ENCODE measurements at places on chromosomes 16 and 17.

DNA sequence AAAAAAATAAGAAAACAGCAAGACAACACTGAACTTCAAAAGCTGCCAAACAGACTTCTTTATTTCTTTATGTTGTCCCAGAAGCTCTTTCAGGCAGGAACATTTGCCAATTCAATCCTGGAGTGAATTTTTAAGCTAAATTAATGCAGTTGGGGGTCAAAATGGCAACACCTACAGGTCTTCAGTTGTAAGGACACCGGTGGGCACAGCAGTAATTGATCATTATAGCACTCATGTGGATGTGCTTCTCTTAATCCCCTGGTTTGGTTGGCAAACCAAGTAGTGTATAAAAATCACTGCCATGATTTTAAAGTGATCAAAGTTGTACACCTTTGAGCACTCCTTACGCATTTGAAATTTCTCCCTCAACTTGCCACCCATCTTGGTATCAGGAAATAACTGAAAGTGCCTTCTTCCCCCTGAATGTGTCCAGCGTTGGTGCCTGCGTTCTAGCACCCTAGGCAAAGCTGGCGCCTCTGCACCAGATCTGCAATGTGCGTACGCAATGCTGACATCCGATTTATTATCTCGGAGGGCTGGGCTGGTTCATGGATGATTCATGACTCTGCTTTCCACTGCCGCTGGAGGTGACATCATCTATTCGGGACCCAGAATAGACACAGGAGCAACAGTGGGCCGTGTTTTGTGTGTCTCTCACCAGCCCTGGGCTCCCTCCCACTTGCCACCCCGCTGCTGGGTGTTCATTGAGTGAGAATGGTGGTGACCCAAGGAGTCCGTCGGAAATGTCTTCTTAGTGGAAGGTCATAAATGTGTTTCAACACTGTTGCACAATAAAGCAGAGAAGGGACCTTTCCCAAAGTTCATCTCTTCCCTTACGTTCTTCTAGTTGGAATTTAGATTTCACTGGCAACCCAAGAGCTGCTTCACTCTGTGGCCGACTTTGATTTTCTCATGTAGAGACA lies 203.4 kb downstream of the CCDC182 start:
- DNase-seq: no peak

GRCh38 chr16:13231365-13231764 lies 330.0 kb downstream of the SHISA9 start:
- no peak for DNase-seq

- no peak for DNase-seq
Measured at GRCh38 chr17:72710202-72710601, 382.3 kb downstream of the SLC39A11 start.

GRCh38 chr16:57305159-57305811 lies 20.8 kb upstream of the PLLP start:
- DNase-seq: no peak

- no peak for DNase-seq
Measured at GRCh38 chr17:50048146-50048720, 7.7 kb upstream of the ITGA3 start.

- no peak for DNase-seq
Measured at GRCh38 chr16:86213437-86214205, 296.7 kb upstream of the FOXF1 start.

DNA sequence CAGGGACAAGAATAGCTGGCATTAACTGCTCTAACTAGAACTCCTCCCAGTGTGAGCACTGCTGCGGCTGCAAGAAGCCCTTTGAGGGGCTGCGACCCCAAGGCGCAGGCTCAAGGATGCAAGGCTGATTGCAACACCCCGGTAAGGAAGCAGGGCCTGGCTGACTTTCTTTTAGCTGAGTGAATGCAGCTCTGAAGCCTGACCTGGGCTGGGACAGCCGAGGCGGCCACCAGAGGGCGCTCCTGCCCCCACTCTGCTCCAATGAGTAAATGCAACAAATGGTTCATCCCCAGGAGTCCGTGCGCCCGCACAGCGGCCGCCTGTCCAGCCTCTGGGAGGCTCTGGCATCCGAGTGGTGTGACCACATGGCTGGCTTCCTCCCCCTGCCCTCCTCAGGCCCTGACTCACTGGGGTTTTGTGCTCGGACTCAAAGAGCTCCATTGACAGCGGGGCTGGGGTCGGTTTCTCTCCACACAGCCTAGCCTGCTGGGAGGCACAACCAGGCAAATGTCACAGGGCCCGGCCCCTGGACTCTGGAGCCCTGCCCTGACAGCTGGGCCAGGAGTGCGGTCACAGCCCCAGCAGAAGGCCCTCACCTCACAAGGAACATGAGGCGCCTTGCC lies at the start of gene SMIM5:
TSS of gene SMIM5 (plus strand) at position 572 of the 623 bp plus-strand sequence. CDS start 6,768 bp downstream, outside the sequence.
- peak; percentile 55 for DNase-seq

DNA sequence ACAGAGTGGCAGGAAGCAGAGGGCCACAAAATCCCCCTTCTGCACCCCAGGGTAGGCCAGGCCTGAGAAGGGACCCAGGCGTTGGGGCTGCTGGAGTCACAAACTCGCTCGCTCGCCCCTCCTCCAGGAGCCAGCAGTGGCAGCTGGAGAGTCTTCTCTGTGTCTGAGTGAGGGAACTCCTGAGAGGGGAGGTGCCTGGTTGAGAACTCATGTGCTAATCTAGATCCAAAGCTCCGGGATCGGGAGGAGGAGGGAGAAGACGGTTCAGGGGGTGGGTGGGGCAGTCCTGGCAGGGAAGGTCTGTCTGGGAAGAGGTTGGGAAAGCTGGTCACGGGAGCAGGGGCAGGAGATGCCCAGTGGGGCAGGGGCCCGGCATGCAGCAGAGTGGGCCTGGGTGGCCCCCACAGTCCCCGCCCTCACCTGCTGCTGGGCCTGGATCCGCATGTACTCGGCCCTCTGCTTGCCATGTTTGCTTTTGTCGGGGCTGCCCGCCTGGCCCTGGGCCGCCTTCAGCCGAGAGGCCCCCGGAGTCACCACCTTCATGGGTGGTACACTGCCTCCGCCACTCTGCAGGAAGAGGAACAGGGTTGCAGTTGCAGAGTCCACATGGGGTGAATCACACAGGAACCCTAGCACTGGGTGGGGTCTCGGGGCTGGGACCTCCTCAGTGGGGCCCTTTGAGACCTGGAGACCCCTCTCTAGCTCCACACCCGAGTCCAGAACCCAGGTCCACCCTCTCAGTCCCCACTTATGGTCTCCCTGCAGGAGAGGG lies 62.2 kb downstream of the SRCIN1 start:
- no peak for DNase-seq

- DNase-seq: no peak
Measured at GRCh38 chr16:67271446-67271845, 7.9 kb upstream of the PLEKHG4 start.

GRCh38 chr16:66596986-66597848 lies 7.3 kb upstream of the CMTM3 start:
- DNase-seq: no peak

DNA sequence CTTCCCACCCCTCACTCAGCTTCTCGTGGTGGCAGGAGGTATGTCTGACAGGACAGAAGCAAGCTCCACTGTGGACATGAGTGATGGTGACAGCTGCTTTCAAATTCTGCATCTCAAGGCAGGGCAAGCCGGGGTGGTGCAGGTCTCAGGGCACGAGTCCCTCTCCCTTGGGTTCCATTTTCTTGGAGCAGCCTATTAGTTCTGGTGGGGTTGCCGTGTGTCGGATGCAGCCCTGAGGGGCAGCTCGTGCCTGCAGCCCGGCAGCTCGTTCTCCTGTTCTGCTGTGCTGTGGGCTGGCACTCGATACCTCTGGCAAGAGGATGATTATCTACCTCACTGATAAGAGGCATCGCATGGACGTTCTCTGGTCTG lies 16.5 kb upstream of the CLEC18C start:
- DNase-seq: no peak

DNA sequence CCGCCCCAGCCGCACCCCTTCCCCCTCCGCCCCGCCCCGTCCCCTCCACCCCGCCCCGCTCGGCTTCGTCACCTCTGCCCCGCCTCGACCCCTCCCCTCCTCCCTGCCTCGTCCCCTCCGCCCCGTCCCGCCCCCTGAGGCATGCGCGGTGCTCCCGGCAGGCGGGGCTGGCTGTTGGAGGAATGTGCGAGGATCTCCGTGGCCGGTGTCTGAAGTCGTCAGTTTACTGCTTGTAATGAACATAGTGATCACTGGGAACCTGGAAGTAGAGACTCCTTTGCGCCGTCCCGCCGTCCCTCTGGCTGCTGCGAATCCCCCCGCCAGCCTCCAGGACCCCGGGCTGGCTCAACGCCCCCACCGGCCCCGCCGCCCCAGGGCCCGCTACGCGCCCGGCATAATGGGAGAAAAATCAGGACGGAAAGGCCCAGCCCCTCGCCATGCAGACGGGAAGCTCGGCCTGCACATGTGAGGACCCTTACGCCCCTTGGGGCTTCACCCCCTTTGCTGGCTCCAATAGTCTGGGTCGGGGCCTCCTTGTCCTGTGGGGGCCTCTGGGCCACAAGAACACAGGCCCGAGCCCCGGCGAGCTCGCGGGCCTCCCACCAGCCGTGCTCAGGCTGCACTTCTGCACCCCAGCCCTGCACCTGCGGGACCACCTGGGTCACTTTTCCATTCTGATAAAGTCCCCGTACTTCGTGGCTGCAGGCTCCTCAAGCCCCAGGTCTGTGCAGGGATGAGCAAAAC lies 743.1 kb downstream of the KCNJ18 start:
- no peak for DNase-seq

GRCh38 chr17:58270476-58271215 lies 10.1 kb downstream of the MPO start:
- DNase-seq: no peak

GRCh38 chr16:85303354-85303883 lies 191.1 kb upstream of the CIBAR2 start:
- no peak for DNase-seq

DNA sequence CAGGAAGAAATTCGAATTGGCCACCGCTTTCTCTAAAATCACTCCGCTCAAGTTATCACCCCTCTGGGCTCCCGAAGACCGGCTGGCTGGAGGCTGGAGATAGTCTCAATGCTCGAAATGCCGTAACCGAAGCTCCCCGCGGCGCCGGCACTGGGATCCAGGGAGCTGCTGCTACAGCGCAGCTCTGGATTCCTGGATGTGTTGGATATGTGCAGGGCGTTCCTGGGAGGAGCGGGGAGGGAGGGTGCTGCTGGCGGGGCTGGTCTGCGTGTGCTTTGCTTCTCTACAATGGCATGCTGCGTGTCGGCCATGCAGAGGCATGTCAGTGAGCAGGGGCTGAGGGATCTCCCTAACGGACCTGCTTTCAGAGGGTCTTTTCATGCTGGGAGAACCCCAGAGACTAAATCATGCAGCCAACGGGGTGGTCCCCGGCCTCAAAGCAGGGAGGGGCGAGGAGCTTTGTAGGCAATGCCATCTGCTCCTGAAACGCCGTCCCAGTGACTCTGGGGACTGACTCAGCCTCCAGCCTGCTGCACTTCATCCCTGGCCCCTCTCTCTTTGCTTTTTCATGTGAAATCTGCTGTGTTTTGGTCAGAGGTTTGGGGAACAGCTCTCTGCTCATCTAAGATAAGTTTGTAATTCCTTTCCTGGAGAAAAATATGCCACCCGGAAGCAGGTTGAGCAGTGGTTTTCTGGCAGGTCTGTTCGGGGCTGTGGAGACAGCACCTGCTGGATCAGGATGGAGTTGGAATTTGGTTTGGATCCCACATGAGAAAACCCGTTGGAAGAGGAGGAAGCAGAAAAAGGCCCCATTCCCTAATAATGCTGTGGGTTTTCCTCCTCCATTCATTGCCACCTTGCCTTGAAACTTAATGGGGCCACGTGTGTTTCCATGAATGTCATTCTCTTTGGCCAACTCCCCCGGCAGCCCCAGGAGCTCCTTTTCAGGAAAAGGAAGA lies 311.4 kb downstream of the SEC14L1 start:
- peak; percentile 11 for DNase-seq

DNA sequence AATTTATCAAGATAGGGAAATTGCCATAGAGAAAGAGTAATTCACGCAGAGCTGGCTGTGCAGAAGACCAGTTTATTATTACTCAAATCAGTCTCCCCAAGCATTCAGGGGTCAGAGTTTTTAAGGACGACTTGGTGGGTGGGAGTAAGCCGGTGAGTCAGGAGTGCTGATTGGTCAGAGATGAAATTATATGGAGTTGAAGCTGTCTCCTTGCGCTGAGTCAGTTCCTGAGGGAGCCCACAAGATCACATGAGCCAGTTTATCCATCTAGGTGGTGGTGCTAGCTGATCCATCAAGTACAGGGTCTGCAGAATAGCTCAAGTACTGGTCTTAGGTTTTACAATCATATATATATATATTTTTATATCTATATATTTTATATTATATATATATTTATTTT lies 6.0 kb upstream of the AQP8 start:
- DNase-seq: no peak

DNA sequence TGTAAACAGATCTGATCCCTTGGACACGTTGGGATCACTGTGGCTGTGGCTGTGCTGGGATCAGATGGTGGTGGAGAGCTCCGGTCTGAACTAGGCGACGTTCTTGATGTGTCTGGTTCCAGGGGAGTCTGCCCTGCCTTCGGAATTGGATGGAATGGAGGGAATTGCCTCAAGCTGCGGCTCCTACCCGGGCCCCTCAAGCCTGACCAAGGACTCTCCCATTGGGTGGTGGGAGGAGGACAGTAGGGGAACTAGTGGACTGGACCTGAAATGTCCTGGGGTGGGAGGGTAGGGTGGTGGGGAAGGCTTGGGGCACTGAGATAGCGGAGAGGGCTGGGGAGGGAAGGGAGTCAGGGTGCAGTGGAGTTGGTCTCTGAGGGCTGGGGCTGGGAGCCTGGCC lies 3.2 kb upstream of the UBALD1 start:
- DNase-seq: no peak

GRCh38 chr16:4519274-4520058 lies 19.1 kb downstream of the CDIP1 start:
- peak; percentile 11 for DNase-seq

DNA sequence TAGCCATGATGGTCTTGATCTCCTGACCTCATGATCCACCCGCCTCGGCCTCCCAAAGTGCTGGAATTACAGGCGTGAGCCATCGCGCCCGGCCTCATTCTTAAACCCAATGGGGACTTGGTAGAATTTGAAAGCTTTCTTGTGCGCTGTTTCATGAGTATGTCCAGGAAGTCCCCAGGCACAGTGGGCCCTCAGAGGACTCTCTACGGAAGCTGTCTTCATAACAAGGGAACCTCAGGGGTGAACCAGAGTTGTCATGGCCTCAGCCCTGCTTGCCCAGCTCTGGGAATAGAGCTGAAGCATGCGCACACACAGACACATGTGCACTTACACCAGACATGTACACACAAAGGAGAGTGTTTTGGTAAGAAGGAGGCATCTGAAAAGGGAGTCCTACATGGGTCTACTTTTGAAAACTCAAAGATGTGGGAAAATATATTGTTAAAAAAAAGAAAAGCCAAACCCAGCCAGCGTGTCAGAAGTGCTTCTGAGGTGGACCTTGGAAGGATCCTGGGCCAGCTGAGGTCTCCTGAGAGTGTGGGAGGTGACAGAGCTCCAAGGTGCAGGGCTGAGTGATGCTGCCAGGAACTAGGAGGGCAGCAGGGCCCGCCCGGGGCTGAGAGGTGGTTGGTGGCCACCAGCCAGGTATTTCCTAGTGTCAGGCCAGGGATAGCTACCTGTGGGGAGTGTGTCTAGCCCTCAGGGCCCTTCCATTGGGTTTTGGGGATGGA lies 54.6 kb downstream of the EPN2 start:
- DNase-seq: no peak

DNA sequence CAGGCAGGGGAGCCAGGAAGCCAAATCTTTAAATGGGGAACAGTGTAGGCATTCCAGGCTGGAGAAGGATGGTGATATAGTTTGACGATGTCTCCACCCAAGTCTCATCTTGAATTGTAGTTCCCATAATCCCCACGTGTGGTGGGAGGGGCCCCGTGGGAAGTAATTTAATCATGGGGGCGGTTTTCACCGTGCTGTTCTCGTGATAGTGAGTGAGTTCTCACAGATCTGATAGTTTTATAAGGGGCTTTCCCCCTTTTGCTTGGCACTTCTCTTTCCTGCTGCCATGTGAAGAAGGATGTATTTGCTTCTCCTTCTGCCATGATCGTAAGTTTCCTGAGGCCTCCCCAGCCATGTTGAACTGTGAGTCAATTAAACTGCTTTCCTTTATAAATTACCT lies 28.8 kb downstream of the GINS3 start:
- no peak for DNase-seq

Measured in NCI-H345 (cell line).